ENCODE measurements at places on chromosomes 13 and 19. TPM values are rescaled to one million over a fixed set of nuclear protein-coding genes. Genes with fewer than 3 reads are reported as not detected.

Gene IGLON5
- total RNA-seq: not detected

Gene ZNF99
- not detected for total RNA-seq

Gene C5AR2
- total RNA-seq: 0.21 TPM

DNA sequence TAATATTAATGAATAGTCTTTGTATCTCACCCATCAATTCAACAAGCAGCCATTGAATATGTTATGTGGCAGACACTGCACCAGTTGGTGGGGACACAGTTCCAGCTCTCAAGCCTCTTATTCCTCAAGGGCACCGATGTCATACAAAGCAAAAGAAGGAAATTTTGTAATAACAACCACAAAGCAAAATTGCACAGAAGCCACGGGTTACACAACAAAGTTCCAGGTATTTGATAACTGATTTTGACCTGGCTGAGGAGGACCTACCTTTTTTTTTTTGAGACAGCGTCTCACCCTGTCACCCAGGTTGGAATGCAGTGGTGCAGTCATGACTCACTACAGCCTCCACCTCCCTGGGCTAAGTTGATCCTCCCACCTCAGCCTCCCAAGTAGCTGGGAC lies 266.7 kb downstream of the FOXO1 start:
- no peak for DNase-seq

Gene EFNA2
- not detected for total RNA-seq

Gene ZNF90
- total RNA-seq: 17.0 TPM

- DNase-seq: no peak
Measured at GRCh38 chr19:15107061-15108010, at the start of gene SYDE1. TSS of gene SYDE1 (plus strand) at chr19:15107401. CDS start at chr19:15107434, 33 bp downstream.

Gene TBC1D4
- 12.7 TPM for total RNA-seq

DNA sequence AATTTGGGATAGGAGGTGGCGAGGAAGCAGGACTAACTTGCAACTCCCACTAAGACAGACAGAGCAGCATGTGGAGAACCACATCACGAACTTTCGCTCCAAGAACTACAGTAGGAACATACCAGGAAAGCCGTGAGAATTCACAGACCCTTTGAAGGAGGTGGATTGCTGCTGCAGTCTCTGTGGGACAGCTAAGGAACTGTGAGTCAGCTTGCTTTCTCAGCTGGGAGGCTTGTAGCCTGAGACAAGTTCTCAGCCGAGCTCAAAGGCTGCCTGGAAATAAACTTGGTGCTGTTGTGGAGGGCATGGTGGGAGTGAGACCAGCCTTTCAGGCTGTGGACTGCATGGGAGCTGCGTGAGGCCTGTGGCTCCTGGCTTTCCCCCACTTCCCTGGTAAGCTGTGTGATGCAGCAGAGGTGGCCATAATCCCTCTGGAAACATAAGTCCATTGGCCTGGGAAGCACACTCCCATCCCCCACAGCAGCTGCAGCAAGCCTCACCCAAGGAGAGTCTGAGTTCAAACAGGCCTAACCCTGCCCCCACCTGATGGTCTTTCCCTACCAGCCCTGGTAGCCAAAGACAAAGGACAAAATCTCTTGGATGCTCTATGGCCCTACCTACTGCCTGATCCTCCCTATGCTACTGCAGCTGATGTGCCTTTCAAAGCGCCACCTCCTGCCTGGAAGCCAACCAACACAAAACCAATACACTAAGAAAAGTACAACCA lies 441.1 kb upstream of the HTR2A start:
- no peak for DNase-seq

DNA sequence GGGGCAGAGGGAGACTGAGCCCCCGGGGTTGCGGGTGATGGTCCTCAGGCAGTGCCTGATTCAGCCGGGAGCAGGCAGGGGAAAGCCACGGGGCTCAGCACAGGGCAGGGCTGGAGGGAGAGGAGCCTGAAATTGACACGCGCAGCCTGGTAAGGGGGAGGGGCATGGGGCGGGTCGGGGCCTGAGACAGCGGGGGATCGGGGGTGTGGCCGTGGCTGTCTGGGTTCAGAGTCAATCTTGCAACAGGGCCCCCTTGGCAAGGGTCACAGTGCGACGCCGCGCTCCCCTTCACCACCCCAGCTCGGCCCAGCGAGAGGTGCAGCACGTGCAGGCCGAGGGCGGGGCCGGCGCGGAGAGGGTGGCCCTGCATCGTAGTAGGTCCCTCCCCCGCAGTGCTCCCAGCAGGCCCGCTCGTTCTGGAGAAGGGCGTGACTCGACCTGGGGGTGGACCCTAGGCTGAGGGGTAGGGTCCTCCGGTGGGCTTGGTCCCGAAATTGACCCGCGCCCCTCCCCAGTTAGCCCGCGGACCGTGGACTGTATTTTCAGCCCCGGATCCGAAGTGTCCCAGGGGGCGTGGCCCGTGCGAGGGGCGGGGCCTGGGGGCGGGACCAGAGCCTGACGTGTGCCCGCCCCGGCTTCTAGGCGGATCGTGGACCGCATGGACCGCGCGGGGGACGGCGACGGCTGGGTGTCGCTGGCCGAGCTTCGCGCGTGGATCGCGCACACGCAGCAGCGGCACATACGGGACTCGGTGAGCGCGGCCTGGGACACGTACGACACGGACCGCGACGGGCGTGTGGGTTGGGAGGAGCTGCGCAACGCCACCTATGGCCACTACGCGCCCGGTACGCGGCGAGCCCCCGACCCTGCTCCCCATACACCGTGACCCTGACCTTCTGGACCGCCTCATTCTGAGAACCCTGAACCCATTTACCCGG lies 6.0 kb downstream of the RCN3 start:
- DNase-seq: peak; percentile 84

- DNase-seq: peak; percentile 64
Measured at GRCh38 chr19:7506385-7507328, 9.2 kb upstream of the ZNF358 start.

DNA sequence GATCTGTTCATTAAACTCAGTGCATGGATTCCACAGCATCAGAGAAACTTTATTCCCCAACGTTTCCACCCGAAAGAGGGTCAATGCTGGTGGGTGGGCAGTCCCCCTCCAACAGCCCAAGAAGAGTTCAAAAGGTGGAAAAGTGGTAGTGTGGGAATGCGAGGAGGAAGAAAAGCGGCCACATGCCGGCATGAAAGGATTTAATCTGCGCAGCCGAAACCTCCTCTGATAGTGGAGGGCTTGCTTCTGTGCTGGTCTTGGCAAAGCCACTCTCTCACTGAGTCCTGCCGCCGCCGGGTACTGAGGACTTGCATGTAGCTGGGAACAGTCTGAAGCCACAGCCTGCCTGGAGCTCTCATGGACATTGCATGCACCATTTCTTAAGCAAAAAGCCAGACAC lies 136.2 kb upstream of the ZNF536 start:
- DNase-seq: no peak

Gene PRKCG
- not detected for total RNA-seq

DNA sequence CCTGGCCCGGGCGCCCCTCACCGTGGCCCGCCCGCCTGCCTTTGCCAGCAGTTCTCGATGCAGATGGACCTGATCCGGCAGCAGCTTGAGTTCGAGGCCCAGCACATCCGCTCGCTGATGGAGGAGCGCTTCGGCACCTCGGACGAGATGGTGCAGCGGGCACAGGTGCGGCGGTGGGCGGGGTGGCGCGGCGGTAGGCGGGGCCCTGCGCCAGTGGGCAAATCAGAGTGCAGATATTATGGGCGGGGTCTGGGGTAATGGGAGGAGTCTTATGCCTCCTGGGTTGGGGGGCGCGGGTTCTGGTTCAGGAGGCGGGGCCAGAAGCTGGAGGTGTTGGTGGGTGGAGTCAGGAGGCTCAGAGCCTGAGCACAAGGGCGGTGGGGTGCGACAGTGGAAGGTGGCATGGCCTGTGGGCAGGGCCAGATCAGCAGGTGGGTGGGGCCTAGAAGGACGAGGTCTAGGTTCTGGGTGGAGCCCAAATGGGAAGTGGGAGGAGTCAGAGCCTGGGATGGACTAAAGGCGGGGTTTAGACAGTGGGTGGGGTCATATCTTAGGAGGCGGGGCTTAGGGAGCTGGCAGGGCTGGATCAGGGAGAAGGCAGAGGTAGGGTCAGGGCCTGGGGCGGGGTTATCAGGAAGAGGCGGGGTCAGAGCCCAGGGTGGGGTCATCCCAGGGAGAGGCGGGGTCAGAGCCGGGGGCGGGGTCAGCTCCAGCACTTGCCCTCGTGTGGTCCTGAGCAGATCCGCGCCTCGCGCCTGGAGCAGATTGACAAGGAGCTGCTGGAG lies 5.6 kb downstream of the APC2 start:
- peak; percentile 65 for DNase-seq

Gene ZNF284
- total RNA-seq: 2.5 TPM

Gene GPR12
- not detected for total RNA-seq

DNA sequence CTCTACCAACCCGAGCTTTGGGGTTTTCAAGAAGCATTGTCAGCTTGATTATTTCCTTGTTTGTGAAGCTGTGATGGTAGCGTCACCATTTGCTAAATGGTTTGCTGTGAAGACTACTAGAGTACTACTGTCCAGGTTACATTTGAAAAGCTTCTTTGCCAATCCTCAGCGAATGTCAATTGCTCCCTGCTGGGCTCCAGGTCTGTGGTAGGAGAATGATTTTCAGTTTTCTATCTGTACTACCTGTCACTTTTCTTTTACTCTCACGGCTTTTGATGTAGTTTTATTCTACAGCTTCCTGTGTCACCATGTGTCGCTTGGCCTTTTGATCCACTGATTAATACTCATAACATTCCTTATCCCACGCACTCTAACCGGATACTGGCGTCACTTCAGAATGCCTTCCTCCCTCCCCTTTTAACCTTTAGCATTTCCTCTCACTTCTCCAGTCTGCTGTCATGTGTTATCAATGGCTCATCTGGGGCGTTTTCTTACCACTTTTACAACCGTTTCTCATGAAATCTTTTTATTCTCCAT lies 7.5 kb upstream of the GPR183 start:
- peak; percentile 61 for DNase-seq

Gene SERPINE3
- not detected for total RNA-seq

- DNase-seq: no peak
Measured at GRCh38 chr13:60164234-60164889, 634 bp upstream of the DIAPH3 start.

DNA sequence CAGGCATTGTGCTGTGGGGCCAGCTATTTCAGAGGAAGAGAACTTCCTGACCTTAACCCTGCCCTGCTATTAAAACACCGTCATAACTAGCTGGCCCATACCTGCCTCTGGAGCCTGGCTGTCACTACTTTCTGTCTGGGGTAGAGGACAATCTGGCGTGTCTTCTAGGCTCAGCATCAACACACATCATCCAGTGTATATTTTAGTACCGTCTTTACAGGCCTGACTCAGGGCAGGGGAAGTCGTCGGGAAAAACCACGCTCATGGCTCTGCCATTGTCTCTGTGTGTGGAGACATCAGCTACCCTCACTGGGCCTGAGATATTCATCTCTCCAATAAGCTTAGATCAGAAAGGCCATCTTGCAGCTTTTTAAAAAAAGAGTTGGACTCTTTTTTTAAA lies 151.1 kb downstream of the KATNAL1 start:
- no peak for DNase-seq

Gene C19orf73
- 0.92 TPM for total RNA-seq

Gene GNG8
- not detected for total RNA-seq

GRCh38 chr19:56477429-56478338 lies 539 bp upstream of the ZNF667 start:
- DNase-seq: peak; percentile 82

DNA sequence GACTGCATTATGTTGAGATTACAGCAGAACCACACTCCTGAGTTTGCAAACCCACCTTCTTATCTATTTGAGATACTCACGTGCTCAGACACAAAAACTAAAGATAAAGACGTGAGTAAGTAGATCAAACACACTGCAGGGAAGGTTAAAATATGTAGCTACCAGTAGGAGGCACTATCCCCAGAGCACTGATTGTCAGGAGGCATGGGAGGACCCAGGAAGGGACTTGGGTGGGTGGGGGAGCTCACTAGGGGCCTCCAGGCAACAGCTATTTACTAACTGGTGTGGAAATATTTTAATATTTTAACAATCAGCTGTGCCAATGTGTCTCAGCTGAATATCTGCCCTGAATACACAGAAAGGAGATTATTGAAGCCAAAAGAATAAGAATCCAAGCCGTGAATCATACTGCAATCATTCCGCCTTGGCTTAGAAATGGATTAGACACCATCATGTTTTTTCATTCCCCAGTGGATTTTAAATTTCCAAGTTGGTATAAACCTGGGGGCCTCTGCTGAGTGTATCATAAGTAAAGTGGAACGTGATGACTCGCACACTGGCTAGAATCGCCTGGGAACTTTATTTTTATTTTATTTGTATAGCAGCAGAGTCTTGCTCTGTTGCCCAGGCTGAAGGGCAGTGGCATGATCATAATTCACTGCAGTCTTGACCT lies 73.2 kb upstream of the CACNA1A start:
- DNase-seq: no peak

- peak; percentile 49 for DNase-seq
Measured at GRCh38 chr19:8731428-8732169, 10.2 kb downstream of the OR2Z1 start.

- no peak for DNase-seq
Measured at GRCh38 chr13:49615836-49616675, 12.3 kb upstream of the ARL11 start.

DNA sequence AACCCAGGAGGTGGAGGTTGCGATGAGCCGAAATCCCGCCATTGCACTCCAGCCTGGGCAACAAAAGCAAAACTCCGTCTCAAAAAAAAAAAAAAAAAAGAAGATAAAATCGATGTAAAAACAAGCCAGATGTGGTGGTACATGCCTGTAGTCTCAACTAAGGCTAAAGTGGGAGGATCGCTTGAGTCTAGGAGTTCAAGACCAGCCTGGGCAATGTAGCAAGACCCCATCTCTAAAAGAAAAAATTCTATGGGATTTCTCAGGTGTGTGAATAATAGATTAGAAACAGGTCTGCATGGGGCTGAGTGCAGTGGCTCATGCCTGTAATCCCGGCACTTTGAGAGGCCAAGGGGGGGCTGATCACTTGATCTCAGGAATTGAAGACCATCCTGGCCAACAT lies 11.1 kb downstream of the PGPEP1 start:
- DNase-seq: no peak

GRCh38 chr13:99004978-99005377 lies 27.1 kb upstream of the DOCK9 start:
- no peak for DNase-seq

DNA sequence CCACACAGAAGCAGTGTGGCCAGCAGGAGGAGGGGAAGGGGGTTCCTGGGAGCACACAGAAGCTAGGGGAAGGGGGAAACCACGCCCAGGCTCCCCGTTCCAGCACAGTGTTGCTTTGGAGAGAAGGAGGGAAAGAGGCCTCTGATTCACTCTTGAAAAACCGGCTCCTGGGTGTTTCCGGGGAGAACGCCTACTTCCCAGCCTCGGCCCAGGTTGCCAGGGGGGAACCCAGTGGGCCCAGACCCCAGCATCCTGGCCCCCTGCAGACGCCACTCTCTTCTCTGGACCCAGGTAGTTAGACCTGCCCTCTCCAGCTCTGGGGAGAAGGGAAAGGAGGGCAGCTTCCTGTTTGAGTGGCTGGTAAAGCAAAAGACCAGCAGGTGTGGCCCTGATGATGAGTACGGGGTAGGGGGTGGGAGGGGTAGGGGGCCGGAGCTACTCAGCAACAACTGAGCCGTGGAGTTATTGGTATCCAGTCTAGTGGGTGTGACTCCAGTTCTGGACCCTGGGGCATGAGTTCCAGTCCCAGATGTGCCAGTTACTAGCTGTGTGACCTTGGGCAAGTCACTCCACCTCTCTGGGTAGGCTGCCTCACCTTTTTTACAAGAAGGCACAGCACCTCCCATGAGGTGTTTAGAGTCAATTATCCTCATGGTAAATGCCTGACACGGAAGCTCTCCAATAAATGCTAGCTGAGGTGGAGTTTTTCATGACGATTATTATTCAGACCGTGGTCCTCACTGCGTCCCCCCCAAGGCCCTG lies 836 bp downstream of the GIPC1 start:
- DNase-seq: no peak

- no peak for DNase-seq
Measured at GRCh38 chr13:69921156-69921555, 186.5 kb upstream of the ATXN8OS start.

GRCh38 chr13:111789420-111789819 lies 277.5 kb upstream of the SOX1 start:
- DNase-seq: no peak

Gene PRSS57
- total RNA-seq: not detected
